ENCODE measurements at places on chromosomes 4 and X.
A peak's percentile ranks its signal among the peaks of the same experiment; 100 is the strongest.

DNA sequence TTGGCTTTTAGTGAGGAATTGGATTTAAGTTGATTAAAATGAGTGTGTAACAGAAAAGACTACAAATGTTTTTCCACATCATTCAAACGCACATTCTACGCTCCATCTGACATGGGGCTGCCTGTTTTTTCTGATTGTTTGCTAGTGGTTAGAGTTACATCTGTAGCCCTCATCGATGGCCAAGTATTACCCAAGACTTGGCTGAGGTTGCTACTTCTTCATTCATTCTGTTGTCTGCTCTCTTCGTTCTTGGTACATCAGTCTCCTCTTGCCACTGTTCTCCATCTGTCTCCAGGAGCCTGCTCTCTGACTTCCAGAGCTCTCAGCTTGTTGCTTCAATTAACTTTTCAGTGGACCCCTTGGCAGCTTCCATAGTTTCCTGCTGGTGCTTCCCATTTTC is 1844.6 kb upstream of the TENM3 start:
- ATAC-seq: no peak

GRCh38 chr4:56870946-56871345 is 36.8 kb upstream of the REST start:
- ATAC-seq: no peak

- ATAC-seq: no peak
Observed at GRCh38 chr4:115259642-115260041, 146.2 kb upstream of the NDST4 start.

- ATAC-seq: no peak
Observed at GRCh38 chrX:22445880-22446279, 173.2 kb downstream of the CBLL2 start.

- peak; percentile 34 for ATAC-seq
Observed at GRCh38 chr4:113436360-113436759, 325.2 kb downstream of the CAMK2D start.

DNA sequence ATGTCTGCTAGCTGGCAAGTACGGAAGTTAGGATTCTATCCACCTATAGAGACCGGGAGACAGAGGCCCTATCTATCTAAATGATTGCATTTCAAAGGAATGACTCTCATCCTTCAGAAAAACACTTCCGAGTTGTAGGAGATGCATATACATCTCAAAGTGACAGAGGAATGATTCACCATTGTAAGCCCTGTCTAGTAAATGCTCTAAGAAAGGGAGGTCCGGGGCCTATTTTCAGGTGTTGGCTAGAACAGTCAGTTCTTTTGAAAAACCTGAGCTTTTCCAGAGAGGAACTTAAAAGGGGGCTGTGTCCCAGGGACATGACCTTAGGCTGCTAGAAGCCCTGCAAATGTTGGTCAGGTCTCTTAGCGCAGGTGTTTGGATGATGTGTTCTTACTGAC is 262.9 kb upstream of the IL1RAPL1 start:
- ATAC-seq: no peak

DNA sequence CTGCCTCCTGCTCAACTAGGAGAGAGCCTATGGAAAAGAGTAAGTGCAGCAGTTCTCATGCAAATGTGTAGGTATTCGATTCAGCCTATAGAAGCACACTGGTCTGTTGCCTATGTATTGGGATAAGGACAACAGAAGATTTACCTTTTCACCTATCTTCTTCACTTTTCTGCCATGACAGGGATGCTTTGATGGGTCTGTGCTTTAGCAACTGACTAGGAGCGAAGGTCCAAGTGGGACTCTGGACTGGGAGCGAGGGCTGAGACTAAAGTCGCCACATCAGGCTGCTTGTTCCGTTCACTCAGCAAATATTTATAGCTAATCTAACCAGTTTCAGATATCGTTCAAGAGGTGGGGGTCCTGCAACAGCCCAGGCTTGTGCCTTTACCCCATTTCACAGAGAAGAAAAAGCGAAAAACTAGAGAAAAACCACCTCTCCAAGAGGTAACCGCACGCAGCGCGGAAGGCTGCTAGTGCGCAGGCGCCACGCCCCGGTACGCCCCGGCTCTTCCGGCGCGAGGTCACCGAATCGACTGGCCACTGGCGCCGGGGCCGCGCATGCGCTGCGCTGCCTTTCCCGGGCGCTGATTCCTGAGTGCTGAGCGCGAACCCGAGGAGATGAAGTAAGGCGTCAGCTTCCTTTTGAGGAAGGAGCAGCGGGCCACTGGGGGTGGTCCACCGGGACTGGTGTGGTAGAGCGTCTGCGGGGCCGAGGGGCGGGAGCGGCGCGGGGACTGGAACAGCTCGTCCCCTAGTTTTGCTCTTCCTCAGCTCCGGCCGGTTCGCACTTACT is at the start of gene RBMX2:
RBMX2 (plus strand) TSS at position 573 of the 793 bp plus-strand sequence; CDS start at position 619, 46 bp downstream.
- peak; percentile 93 for ATAC-seq

DNA sequence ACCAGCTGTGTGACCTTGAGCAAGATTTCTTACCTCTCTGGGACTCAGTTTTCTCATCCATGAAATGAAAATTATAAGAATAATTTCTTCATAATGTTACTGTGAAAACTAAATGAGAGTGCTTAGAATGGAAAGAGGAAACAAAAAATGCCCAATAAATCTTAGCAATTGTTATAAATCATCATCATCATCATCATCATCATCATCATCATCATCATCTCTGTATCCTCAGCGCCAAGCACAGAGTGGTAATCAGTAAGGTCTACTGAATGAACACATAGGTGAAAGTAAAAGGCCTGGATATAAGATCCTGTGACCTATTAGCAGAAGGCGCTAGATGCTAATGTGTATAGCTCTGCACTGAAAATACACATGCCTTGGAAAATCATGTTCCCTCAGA is 6.8 kb upstream of the STARD8 start:
- ATAC-seq: no peak

- ATAC-seq: no peak
Observed at GRCh38 chrX:73524906-73525305, 38.1 kb upstream of the CHIC1 start.

GRCh38 chr4:56976837-56977320 is 527 bp downstream of the NOA1 start:
- ATAC-seq: peak; percentile 32

- no peak for ATAC-seq
Observed at GRCh38 chr4:152448854-152449253, 87.0 kb downstream of the FBXW7 start.

DNA sequence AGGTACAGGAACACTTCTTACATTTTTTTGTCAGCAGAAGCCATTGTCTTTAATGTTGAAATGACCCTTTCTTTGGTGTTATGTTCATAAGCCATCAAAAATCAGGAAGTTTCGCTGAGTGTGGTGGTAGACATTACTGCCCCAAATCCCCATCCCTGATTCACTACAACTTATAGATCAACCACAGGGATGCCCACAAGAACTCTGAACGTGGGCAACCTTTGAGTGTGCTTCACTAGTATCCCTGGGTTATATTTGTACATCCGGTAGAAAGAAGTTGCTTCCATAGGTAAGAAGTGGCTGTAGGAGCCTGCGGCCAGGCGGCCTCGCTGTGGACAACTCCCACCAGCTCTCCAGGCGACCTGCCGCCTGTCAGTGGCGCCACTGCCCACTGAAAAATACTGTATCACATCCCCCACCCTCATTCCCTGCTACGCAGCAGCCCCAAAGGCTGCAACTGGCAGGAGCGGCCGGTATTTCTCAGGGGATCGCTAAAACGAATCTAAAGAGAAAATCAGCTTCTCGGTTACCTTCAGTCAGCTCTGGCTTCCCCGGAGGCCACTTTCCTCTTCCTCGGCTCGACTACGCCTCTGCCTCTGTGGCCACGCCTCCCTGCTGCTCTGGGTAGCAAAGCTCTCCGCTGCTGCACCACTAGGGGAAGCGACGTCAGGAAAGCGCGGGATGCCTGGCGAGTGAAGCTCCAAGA is 13.9 kb upstream of the ETDC start:
- peak; percentile 53 for ATAC-seq

DNA sequence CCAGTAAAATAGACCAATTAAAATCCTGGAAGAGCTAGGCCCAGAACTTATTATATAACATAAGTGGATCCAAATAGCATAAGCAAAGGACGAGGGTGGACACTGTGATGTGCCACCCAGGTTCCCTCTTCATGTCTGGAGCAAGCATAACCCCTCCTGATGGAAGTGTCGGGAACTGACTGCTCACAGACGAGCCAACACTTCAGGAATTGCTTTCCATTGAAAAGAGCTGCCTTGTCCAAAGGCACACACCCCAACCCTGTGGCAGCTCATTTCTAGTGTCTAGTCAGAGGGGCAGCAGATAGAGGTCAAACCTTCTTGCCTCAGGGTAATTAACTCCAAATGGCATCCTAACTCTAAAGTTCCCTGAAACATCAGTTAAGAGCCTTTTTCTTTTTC is 15.3 kb downstream of the DDIT4L start:
- no peak for ATAC-seq

- no peak for ATAC-seq
Observed at GRCh38 chr4:151641983-151642382, 118.8 kb downstream of the GATB start.

DNA sequence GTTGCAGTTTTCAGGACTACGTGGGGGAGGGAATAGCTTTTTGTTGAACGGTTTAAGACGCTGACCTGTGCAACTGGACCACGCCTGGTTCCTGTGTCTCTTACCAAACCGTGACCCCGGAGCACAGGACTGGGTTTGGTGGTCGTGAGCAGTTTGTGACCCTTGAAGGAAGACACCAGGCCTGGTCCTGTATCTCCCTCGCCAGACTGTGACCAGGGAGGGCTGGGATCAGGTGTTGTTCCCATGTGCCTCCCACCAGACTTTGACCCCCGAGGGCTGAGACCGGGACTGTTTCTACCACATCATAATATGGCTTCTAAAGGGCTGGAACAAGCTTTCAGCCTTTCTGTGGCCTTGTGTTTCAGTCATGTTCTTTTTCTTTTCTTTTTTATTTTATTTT is 683 bp downstream of the EBP start:
- no peak for ATAC-seq

DNA sequence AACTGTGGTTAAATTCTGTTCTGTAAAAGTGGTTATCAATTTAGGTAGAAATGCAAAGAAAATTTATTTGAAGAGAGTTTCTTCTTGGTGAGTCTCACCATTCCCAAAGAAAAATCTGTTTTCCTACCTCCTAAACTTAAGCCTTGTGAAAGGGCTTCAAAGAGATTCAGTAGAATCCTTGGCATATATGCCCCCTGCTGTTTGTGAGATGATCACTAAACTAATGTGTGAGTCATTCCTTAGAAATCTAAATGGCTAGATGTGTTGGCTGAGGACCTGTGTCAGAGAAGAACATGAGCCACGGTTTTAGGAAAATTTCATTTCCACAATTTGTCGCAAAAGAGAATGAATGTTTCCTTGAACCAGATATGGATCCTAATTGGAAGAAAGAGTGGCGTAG is 260.9 kb downstream of the SLC7A11 start:
- ATAC-seq: no peak

- ATAC-seq: no peak
Observed at GRCh38 chrX:144715337-144715736, 532.0 kb upstream of the SPANXN1 start.

DNA sequence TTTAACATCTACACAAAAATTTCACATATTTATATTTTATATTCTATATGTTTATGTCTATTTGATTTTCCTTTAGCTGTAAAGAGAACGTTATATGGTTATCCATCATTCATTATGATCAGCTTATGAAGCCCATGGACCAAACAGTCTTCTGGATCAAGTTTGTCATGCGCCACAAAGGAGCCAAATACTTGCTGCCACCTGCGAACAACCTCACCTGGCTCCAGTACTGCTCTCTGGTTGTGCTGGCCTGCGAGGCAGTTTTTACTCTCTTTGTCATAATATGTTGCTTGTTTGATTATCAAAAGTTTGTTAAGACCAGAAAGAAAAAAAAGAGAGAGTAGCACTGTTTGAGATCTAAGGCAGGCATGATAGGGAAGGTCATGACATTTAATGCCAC is 38.2 kb downstream of the UGT2B7 start:
- ATAC-seq: no peak

- no peak for ATAC-seq
Observed at GRCh38 chr4:40704073-40704472, 45.7 kb upstream of the NSUN7 start.

- ATAC-seq: no peak
Observed at GRCh38 chr4:184395971-184396391, 78.4 kb downstream of the IRF2 start.

DNA sequence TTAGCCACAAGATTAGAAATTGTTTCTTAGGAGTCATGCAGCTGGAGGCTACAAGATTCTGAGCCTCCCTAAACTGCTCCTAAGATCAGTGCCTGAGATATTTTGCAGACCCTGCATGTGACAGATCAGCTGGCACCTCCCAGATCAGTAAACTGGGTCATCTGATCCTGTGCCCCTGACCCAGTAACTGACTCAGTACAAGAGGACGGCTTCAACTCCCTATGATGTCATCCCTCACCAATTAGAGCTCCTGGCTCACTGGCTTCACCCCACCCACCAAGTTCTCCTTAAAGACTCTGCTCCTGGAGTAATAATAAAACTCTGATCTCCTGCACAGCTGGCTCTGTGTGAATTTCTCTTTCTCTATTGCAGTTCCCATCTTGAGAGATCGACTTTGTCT is 45.4 kb upstream of the PNPLA4 start:
- no peak for ATAC-seq

- ATAC-seq: no peak
Observed at GRCh38 chr4:148764720-148765119, 322.5 kb upstream of the NR3C2 start.

- ATAC-seq: no peak
Observed at GRCh38 chrX:82141942-82142341, 940.0 kb downstream of the SH3BGRL start.

- no peak for ATAC-seq
Observed at GRCh38 chr4:65665771-65666523, 4.3 kb downstream of the EPHA5 start.

GRCh38 chr4:140813804-140814203 is 57.6 kb upstream of the TBC1D9 start:
- no peak for ATAC-seq

DNA sequence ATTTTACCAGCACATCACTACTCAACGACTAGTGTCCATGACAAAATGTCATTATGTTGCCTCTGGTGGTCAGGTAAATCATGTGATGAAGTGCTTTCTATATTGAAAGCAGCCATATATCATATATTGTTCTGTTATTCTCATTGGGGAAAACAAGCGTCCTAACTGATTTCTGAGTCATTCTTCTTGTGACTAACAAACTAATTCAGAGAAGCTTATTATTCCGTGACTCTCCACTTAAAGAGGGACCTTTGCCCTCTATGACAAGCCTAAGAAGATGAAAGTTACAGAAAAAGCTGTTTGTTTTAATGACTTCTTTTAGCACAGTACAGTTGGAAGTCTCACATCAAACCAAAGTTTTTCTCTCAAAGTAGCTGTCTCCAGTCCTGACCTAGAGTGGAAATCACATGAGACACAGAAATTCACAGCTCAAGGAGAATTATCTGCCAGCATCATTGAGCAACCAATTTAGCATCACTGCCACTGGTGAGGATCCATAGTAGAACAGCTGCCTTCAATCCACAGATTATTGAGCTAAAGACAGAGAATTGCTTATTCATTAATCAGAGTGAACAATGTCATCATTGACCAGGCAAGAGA is 36.4 kb downstream of the ASB9 start:
- ATAC-seq: no peak

GRCh38 chrX:37685381-37686359 is at the start of gene XK:
TSS of gene XK (plus strand) at chrX:37685791. CDS start at chrX:37685962, 171 bp downstream.
- peak; percentile 72 for ATAC-seq
